Activated naive CD4-positive, alpha-beta T cell treated with anti-CD3 and anti-CD28 coated beads, Interleukin-2, amount 50 U/mL, for 16 hours (primary cell): ENCODE measurements at places on chromosomes 2 and 18.

DNA sequence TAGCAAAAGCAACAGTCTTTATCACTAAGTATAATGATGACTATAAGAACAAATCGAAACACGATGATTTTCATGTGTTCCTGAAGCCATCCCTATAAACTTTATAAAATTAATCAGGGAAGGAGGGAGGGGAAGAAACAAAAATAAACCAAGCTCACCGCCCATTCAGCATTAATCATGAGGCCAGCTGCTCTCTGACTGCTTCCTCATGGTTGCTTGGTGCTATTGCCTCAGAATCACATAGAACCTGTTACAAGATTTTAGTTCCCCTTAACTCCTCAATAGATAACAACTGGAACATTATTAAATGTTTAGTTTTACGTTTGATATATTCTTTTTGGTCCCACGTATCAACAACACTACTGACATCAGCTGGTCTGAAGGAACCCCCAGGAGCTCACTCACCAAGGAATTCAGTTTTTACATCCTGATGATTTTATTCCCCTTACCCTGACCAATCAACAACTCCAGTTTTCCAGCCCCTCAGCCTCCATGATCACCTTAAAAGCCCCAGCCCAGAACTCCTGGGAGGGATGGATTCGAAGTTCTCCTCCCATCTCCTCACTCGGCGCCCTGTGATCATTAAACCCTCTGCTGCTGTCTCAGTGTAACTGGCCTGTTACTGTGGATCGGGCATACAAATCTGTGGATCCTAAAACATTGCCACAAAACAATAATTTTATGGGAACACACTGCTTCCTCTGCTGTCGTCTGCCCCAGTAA lies 10.6 kb upstream of the HNRNPLL start:
- DNase-seq = no peak

- DNase-seq = no peak
These were observed 476 bp downstream of the MSTN start for GRCh38 chr2:190062053-190062452.

DNA sequence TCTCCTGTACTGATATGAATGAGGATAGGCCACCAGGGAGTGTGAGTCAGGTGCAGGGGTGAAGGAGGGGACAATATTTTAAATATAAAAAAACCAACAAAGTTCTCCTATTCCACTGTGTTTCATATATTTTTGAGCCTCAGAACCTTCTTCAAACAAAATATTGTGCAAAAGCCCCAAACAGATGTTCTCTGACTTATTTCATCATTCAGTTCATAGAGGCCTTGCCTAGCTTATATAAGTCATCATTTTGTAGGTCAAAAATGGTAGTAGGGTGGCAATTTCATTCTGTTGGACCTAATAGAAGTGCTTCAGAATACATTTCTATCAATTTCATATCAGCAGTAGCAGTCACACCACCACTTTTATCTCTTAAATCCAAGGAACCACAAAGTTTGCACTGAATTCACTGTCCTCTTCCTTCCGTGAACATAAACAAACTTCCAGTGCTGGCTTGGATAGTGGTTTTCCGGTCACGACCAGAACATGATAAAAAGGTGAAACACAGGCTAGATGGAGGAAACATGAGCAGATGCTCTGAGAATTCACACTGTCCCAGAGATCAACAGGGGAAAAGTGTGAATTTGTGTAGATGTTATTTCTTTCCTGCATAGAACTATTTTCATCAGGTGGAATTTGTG lies 99.1 kb downstream of the EN1 start:
- no peak for DNase-seq

GRCh38 chr2:239720361-239721360 lies 304.5 kb downstream of the NDUFA10 start:
- DNase-seq = no peak

DNA sequence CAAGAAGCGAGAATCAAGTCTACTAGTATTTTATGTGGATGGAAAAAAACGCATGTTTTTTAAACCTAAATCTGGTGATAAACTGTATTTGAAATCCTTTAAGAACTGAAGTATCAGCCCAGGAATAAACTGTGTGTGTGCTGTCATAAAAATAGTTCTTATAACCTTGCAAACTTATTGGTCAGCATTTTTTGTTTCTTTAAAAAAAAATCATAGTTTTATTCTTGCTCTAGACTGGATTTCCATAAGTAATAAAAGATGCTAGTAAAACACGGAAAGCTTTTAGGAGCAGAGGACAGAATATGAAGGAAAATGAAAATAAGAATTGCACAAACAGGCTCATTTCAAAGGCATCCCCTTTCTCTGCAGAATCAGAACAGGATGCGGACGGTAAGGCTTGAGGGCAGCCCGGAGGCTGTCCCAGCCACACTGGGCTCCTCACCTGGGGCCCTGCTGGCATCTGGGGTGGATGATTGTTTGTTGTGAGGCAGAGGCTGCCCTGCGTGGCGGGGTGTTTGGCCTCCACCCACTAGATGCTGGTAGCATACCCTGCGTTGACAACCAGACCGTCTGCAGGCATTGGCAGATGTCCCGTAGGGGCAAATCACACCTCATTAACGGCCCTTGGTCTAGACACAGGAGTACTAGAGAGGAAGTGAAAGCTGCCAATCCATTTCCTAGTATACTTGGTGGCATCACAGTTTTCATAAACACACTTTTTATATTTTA lies 52.5 kb downstream of the MBP start:
- DNase-seq = no peak

GRCh38 chr18:13390196-13390595 lies 171.6 kb downstream of the LDLRAD4 start:
- DNase-seq = no peak

GRCh38 chr2:27507293-27507692 lies 10.7 kb downstream of the GCKR start:
- no peak for DNase-seq

- no peak for DNase-seq
These were observed 3.5 kb downstream of the CRIM1 start for GRCh38 chr2:36359067-36359466.

- no peak for DNase-seq
These were observed 86.7 kb downstream of the EPAS1 start for GRCh38 chr2:46383784-46384456.

- DNase-seq = no peak
These were observed 1.8 kb upstream of the GBX2 start for GRCh38 chr2:236169741-236170589.

DNA sequence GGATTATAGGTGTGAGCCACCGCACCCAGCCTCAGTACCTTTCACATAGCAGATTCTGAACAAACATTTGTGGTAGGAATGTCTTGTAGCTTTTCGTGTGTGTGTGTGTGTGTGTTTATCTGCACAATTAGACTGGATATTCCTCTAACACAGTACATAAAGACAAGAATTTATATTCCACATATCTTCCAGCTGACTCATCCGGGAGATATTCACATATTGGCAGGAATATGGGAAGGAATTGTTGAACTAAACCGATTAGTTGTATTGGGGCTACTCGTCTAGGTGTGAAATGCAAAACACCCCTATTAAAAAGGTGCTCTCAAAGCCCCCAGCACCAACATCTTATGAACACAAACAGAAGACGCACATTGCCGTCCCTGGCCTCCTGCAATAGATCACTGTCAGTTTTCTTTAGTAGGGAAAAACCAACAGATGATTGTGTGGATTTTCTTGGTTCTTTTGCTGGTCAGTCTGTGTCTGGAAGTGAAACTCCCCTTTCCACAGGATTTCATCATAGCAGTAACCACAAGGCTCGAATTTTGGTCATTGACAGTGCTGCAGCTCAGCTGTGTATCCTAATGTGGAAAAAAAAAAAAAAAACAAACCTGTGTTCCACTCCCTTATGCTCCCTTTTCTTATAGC lies 208.5 kb upstream of the ACVR2A start:
- DNase-seq = no peak

DNA sequence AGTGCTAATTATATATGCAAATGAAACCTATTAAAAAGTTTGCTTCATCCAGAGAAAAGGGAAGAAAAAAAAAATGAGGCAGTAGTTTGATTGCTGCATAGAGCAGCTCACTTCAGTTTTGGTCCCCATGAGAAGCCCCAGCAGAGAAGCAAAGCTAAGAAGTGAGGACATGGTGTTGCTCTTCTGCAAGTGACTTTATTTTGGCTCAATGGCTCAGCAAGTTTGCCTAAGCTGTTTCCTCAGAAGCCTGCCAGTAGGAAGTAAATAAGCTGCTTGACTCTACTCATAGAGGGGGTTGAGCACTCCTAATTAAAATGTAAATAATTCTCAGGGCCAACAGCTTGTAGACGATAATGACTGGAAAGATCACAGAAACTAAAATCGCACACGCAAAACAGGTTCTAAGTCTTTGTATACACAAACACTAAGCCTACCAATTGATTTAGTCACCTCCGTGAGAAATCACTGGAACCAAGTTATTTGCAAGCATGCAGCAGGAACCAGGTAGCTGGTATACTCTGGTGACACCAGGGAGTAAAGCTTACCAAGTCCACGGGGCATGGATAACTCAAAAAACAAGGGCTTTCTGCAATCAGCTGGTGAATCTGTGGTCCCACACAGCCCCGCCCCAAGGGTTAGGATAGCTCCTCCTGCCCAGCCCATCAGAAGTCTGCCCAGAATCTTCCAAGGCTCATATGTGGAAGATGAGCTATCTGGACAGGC lies 39.7 kb upstream of the NABP1 start:
- DNase-seq = no peak
